ENCODE measurements at places on chromosomes 5 and 9.
A peak's percentile ranks its signal among the peaks of the same experiment; 100 is the strongest.

GRCh38 chr5:146620669-146621051, 104.7 kb upstream of the GPR151 start:
- DNase-seq: no peak

GRCh38 chr5:139199321-139199720, 1.2 kb upstream of the SIL1 start:
- DNase-seq: no peak

GRCh38 chr5:97078958-97079743, 63.3 kb downstream of the LIX1 start:
- DNase-seq: no peak

DNA sequence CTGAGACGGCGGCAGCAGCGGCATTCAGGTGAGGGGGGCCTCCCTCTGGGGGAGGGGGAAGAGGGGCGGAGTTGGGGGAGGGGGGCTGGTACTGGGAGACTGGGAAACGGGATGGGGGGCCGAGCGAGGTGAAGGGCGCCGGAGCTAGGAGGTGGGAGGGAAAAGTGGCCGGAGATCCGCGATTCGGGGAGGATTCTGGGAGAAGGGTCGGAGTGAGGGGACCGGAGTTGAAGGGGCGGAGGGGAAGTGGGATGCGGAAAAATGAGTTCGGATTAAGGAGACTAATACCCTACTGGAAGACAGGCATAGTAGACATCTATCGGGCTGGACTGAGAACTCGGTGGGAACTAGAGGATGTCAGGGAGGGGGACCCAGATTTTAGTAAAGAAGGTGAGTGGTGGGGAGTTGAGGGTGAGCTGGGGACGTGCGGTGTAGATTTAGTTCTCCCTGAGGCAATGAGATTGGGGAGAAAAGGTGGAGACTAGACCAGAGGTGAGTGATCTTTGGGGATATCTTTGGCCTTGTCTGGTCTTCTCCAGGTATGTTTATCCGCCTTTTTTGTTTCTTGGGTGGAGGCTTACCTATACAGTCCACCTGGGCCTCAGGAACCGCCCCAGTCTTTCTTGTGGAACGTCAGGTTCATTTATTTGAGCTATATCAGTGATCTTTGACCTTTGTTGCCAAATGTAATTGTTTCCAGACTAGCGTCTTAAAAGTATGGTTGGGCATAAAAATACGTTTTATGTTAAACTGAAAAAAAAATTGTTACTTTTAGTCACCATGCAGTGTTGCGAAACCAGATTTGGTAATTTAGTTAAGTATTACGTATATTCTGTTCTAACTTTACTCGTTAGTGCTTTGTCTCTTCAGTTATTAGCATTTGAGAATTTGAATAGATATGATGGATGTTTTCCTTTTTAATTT, 632 bp downstream of the UBAP1 start:
- peak; percentile 20 for DNase-seq

GRCh38 chr9:16105168-16106020, 552.6 kb downstream of the CCDC171 start:
- DNase-seq: no peak

GRCh38 chr9:37198831-37199230, 78.5 kb downstream of the ZCCHC7 start:
- no peak for DNase-seq

DNA sequence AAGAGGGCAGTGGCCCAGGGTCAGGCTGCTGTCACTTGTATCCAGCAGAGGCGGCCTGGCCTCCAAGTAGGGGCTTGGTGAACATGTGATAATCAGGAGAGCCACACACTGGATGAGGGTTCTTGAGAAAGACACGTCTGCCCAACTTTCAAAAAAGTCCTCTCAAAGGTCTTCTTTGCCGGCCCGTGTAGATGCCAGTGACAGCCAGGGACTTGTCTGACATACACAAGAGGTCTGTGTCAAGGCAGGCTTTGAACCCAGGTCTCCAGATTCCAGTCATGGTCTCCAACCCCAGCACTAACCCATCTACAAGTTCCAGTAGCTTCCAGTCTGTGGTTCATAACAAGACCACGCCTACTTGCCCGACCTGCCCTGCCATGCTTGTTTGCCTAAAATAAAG, 7.9 kb upstream of the AMBP start:
- DNase-seq: no peak

- no peak for DNase-seq
These were observed 11.5 kb upstream of the SLC25A48 start for GRCh38 chr5:135822959-135823358.

- no peak for DNase-seq
These were observed 26.5 kb downstream of the CEP72 start for GRCh38 chr5:638501-639252.

DNA sequence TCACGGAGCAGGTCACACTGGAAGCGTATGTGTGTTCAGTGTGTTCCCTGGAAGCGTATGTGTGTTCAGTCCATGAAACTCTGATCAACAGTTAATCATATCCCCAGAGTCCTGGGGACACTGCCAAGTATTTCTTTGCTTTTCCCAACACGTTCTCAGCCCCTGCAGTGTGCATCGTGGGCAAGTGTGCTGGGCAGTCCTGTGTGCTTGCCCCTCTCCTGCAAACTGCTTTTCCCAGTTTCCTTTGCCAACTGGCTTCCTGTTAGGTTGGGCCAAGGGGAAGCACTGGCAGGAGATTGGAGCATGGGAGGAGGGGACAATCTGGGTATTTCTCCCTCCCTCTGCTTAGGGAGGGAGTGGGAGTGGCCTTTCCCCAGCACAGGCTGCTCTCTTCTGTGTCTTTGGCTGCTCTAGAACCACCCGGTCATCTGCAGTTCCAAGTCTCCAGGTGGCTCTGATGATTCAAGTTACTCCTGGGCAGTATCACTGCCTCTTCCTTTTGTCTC, 36.8 kb upstream of the NEK6 start:
- DNase-seq: peak; percentile 26

GRCh38 chr5:66041627-66042026, 102.5 kb upstream of the SREK1 start:
- peak; percentile 6 for DNase-seq

DNA sequence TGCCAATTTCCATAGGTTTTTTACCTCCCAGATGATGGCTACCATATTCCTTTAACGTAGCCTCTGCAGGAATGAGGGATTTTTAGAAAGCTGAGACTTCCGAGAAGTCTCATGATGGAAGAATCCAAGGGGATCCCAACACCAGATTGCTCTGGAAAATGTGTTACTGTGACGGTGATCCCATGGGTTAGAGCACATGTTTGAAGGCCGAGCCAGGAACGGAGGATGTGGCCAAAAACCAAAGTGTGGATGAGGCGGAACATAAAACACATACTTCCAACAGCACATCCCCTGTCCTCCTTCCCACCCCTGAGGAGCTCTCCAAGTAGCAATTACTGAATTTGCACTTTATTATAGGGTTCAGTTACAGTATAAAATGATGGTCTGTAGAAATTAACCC, 82.6 kb downstream of the GPR21 start:
- DNase-seq: no peak

- no peak for DNase-seq
These were observed 68.3 kb upstream of the ZSWIM6 start for GRCh38 chr5:61263561-61264272.

GRCh38 chr5:79237740-79238560, 2.0 kb downstream of the JMY start:
- no peak for DNase-seq

- DNase-seq: no peak
These were observed 1863.1 kb upstream of the WWC1 start for GRCh38 chr5:166428264-166428803.

GRCh38 chr9:136080716-136081112, 14.4 kb downstream of the NACC2 start:
- no peak for DNase-seq

DNA sequence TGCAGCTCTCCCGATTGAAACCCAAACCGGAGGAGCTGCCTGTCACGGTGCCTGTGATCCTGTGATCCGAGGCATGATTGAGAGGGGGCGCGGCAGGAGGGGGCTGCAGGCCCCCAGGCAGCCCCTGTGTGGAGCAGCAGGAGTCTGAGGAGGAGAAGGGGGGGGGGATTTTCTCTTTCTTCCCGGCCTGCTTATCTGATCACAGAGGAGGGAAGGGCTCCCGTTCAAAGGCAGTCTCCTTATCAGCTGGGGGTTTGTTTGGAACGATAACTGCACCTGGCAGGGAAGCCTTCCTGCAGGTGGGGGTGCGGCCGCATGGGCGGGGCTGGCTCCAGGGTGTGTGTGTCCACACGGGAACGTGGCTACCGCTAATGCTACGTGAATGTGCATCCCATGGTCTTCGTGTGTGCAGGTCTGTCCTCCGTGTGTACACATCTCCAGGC, 38.4 kb downstream of the LMX1B start:
- no peak for DNase-seq

DNA sequence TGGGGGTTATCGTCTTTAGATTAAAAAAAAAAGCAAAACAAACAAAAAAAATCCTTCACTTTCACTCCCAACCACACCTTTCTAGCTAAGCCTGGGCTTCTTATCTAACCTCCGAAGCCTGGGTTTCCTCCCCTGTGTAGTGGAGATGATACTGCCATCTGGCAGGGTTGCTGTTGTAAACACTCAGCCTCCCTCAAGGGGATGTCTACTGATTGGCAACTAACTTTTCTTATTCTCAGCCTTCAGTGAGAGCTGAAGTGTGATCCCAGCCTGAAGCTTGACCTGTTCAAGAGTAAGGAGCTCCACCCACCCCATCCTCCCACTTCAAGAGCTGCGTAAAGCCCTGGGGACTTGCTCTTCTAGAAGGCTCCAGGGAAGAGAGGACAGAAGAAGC, 21.5 kb upstream of the WWC1 start:
- DNase-seq: no peak

DNA sequence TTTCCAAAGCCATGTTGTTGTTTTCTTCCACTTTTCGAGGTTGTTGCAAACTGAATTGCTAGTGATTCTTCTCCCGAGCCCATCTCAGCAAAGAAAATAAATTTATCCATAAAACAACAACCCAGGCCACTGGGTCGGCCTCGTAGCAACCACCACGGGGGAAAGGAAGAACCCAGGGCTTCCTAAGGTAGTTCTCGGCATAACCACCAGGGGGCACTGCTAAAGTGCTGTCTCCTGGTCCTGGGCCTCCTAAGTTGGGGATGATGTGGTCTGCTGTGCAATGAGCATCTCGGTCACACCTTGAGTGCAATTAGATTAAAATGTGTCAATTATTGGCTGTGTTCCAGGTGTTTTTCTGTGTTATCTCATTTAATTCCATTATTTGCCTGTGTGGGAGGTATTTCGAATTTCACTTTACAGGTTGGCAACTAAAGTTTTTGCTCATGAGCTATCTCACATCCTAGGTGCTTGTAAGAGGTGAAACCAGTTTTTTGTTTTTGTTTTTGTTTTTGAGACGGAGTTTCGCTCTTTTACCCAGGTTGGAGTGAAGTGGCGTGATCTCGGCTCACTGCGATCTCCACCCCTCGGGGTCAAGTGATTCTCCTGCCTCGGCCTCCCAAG, 102.8 kb upstream of the DAP start:
- DNase-seq: peak; percentile 73

GRCh38 chr9:130186839-130187522, 14.8 kb downstream of the NCS1 start:
- DNase-seq: peak; percentile 93

DNA sequence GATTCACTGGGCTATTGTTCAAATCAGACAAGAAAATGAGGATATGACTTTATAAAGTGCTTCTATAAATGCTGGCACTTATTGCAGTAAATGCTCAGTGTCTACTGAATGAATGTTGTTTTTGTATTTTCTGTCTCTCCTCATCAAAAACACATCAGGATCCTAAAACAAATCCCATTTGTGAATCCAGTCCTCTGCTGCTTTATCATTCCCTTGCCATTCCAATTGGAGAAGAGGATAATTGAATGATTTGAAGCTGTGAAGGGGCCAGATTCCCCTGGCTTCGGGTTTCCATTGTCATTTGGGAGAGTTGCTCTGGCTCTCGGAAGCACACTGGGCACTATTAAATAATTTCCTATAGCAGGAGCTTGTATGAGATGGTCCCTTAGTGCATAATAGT, 666.8 kb downstream of the ACTL7B start:
- no peak for DNase-seq

DNA sequence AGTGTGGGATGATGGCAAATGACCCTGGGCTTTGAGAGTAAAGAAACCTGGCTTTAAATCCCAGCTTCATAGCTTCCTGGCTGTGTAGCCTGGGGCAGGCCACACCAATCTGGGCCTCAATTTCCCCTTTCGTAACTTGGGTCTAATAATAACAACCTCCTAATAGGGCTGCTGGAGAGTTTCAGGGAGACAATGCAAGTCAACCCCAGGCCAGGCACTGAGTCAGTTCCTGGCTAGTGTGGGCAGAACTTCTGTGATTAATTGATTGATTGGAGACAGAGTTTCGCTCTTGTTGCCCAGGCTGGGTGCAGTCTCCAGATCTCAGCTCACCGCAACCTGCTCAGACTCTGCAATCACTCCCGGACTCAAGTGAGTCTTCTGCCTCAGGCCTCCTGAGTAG, 3.3 kb upstream of the SH2D3C start:
- no peak for DNase-seq

- DNase-seq: no peak
These were observed 374 bp upstream of the SLC1A3 start for GRCh38 chr5:36606036-36606427.

DNA sequence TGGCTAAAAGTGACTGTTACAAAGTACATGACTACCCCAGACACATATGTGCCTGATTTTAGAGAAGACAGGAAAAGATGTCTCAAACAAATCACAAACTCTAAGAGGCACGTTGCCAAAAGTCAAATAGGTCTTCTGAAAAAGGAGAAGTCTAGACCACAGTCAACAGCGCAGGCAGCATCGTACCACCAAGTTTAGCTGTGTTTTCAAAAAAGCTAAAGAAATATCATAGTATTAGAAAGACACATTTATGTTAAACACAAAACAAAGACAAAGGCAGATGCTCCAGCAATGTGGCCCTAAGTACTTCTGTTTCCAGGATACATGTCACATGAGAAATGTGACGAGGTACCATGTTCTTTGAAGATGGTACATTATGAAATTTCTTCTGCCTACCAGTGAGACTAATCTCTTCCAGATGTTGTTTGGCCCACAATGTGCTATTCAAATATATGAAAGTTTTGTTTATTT, 43.5 kb downstream of the LPAR1 start:
- peak; percentile 49 for DNase-seq

DNA sequence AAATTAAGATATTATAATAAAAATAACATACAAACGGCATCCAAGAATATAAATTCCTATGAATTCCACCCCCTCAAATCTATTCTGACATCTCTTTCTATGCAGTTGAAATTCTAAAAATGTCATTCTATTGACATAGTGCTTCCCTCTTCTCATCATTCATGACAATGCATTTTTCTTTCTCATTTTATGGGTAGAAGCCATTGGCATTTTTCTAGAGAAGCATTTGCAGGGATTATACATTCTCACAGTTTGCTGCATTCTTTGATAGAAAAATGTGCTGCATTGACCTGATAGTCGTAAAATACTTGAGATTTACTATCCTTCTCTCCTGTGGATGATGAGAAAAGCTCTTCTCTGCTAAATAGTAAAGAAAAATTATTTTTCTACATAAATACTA, 760.9 kb upstream of the ACO1 start:
- no peak for DNase-seq

Data from AG08395 (cell line).